ENCODE measurements at places on chromosomes 11 and 22. TPM values are rescaled to one million over a fixed set of nuclear protein-coding genes. Genes with fewer than 3 reads are reported as not detected.

PYGM gene
- total RNA-seq: 8.1 TPM

CNIH2 gene
- 1.3 TPM for total RNA-seq

ANKK1 gene
- 0.98 TPM for total RNA-seq

LMO2 gene
- total RNA-seq: 28.3 TPM

GGT5 gene
- total RNA-seq: 38.2 TPM

TRIM29 gene
- total RNA-seq: 33.2 TPM

FRMD8 gene
- total RNA-seq: 65.9 TPM

OR6A2 gene
- total RNA-seq: 0.18 TPM

SEC14L6 gene
- 4.3 TPM for total RNA-seq

CST6 gene
- 0.80 TPM for total RNA-seq

SMC1B gene
- total RNA-seq: not detected

MUC2 gene
- not detected for total RNA-seq

DTX4 gene
- total RNA-seq: 35.9 TPM

CRYBA4 gene
- not detected for total RNA-seq

GAL3ST1 gene
- 26.3 TPM for total RNA-seq

SHANK2 gene
- total RNA-seq: 3.7 TPM

All from sciatic nerve (tissue), 2 donors.